Muscle of leg (tissue), 16 donors: ENCODE measurements at places on chromosomes 2 and 18. TPM values are rescaled to one million over a fixed set of nuclear protein-coding genes. Genes with fewer than 3 reads are reported as not detected.

GRCh38 chr2:142052220-142052863 lies 78.5 kb downstream of the LRP1B start:
- DNase-seq: peak; percentile 9

The RTP5 gene
- polyA plus RNA-seq: not detected

The ZNF521 gene
- polyA plus RNA-seq: 48.7 TPM

The ATRAID gene
- polyA plus RNA-seq: 90.4 TPM

- no peak for DNase-seq
Observed at GRCh38 chr2:232363784-232364615, 14.6 kb upstream of the ALPP start.

DNA sequence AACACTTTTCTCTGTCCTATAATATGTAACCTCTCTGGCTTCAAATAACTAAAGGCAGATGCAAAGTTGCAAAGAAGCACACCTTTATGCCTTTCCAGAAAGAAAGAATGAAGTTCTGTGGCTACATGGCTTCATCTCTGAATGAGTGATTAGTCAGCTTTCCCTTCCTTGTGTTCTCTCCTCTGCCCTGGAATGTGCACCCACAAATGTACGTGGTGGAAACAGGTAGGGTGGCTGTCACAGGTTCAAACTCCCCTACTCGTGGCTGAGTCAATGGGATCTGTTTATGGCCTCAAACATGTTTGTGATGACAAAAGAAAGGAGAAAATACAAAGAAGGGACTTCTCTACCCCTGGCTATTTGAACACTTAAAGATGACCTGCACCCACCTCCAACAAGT lies 55.5 kb upstream of the ACVR2A start:
- DNase-seq: no peak

DNA sequence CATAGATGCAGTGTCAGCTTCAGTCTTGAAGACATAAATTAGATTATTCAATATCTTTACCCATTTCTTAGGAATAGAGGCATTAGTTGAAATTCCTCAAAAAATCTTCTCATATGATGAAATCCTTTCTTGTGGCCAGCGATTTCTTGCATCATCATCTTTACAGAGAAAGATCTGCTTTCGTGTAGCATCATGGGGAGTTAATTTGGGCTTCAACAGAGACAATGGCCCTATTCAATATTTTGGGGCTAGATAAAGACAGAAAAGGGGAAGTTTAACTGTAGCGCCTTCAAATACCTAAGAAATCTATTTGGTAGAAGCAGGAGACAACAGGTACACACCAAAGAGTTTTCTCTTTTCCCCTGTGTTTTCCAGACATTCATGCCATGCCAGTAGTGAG lies 73.8 kb downstream of the TGFA start:
- DNase-seq: no peak

GRCh38 chr2:222561817-222562645 lies 93.9 kb downstream of the FARSB start:
- peak; percentile 49 for DNase-seq

The NR4A2 gene
- polyA plus RNA-seq: 1.7 TPM

The IL36A gene
- not detected for polyA plus RNA-seq

The RUFY4 gene
- polyA plus RNA-seq: not detected

- DNase-seq: no peak
Observed at GRCh38 chr2:202096736-202097135, 23.7 kb downstream of the KIAA2012 start.

- no peak for DNase-seq
Observed at GRCh38 chr18:77530732-77531131, 281.1 kb downstream of the GALR1 start.

GRCh38 chr2:101291973-101292372 lies 16.5 kb downstream of the RNF149 start:
- no peak for DNase-seq

GRCh38 chr2:43387092-43388062 lies 161.0 kb upstream of the ZFP36L2 start:
- peak; percentile 72 for DNase-seq

GRCh38 chr2:235740821-235741220 lies 247.0 kb downstream of the AGAP1 start:
- no peak for DNase-seq

The GLI2 gene
- 6.1 TPM for polyA plus RNA-seq

DNA sequence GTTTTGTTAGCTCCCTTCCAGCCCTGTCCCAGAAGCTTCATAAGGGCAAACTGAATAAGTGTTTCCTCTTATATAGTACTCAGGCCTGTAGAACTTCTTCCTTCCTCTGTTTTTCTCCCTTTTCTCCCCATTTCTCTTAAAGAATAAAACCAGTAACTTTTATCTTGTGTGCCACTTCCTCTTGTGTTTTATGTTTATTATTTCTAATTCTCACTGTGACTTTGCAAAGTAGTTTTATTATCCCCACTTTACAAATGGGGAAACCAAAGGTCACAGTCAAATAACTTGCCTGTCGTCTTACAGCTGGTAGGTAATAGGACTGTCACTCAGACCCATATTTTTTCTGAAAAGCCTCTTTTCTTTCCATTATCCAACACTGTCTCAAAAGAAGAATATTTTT lies 42.4 kb downstream of the RBBP8 start:
- DNase-seq: no peak

The GNAL gene
- 2.1 TPM for polyA plus RNA-seq

DNA sequence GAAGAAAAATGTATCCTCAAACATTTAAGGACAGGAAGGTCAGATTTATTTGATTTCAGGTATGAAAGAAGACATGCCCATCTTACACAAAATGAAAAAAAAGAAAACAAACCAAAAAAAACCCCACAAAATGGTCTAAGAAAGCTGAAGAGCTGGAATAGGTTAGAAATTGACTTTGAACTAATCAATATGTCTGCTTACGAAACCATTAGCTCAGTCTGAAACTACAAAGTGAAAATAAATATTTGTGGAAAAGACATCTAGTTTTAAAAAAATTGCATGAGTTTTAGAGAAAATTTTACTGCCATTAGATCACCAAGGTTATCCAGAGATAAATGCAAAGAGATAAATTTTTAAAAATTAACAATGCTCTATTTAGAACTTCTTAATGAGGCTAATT lies 125.3 kb downstream of the TMEFF2 start:
- no peak for DNase-seq

DNA sequence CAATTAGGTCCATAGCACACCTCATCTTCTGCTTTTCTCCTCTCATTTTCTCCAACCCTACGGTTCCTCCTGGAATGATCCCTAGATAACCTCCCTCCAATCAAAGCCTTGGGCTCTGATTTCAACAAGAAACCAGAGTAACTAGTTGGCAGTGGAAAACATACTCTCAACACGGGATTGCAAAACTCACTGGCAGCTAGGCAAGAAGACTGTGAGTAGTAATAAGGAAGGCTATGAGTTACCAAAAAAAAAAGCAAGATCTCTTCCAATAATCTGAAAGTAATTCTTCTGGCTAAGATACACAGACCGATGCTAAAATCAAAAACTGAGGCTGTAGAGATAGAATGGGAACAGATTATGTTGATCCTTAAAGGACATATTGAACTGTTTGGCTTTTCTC lies 28.4 kb upstream of the CCDC102B start:
- DNase-seq: peak; percentile 64

GRCh38 chr2:2452961-2453360 lies 121.9 kb upstream of the MYT1L start:
- no peak for DNase-seq

GRCh38 chr2:158103411-158104012 lies 1.8 kb downstream of the UPP2 start:
- peak; percentile 84 for DNase-seq

GRCh38 chr18:56712761-56713160 lies 61.6 kb downstream of the WDR7 start:
- DNase-seq: no peak

The RBM44 gene
- polyA plus RNA-seq: 0.53 TPM

The AQP4 gene
- 0.25 TPM for polyA plus RNA-seq
